ENCODE measurements at places on chromosomes 1 and 21.

- no peak for DNase-seq
Observed at GRCh38 chr21:16426936-16427335, 697.2 kb downstream of the USP25 start.

GRCh38 chr1:224629965-224630364 is 13.8 kb downstream of the CNIH3 start:
- DNase-seq = no peak

DNA sequence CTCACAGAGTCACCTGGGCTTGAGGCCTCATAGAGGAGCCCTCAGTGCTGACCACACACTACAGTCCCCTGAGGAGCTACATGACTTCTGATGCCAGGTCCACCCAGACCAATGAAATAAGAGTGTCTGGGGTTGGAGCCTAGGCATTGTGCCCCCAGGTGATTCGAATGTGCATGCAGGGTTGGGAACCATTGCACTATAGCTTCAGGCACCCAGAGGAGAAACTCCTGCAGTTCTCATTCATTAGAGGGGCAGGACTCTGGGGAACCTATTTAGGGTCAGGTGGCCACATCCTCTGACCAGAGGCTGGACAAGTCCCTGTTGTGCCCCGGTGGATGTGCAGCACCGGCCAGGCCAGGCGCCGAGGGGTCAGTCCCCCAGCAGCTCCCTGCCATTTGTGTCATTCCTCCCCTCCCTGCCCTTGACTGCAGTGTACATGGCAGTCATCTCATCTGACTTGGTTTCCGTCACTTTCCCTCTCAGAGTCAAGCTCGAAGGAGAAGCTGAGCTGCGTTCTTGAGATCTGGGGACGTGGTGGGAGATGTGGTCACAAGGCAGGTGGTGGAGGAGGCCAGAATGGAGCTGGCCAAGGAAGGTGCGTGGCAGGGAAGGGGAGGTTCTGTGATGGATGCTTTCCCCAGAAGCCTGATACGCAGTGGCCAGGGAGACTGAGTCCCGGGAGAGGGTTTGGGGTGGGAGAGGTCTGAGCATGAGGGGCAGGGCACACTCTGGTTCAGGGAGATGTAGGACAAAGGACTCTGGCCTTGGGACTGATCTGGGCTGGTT is 6.4 kb downstream of the CLDN19 start:
- no peak for DNase-seq

DNA sequence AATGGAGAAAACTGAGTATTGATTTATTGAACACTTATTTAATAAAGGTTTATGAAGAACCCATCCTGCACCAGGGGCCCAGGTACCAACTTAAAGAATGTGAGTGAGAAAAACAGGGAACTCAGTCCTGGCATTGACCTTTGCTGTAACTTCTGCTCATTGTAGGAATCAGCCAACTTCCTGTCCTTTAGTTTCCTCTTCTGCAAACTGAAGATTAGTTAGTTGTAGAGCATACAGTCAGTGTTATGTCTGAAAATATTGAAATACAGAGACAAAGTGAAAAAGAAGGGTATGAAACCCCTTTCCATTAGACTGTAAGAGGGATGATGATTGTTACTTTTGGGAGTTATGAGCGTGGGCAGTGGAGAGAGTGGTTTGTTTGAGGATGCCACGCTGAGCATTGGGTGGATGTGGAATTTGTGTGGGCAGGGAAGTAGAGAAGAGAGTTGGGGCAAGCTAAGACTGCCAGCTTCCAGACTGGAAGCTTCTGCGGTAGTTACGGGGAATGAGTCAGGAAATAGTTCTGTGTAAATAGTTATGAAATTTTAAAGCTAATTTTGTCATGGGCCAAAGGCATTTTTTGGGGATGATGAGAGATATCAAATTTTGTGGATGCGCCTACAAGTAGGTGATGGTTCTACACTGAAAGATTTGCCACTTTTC is 89.2 kb downstream of the GPR88 start:
- DNase-seq = no peak

DNA sequence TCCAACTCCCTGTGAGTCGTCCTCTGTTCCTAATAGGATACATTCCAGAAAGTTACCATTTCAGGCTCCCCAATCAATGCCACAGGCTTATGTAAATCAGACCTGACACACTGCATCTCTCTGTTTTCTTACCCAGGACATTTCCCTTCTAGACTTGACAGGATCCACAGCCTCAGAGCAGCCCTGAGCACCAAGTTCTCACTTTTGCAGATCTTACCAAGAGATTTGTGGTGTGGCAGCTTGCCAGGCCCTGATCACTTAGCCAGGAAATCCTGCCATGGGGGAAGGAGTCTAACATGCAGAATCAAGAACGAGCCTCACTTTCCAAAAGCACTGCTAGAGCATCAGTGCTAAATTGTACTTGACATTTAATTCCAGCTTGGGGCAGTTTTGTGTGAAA is 202.9 kb downstream of the TBX15 start:
- no peak for DNase-seq

Data from activated CD4-positive, CD25-positive, alpha-beta regulatory T cell (primary cell).